ENCODE measurements at places on chromosomes 5 and 9.

- ATAC-seq: no peak
These were observed 483.5 kb upstream of the CD180 start for GRCh38 chr5:67680099-67680498.

DNA sequence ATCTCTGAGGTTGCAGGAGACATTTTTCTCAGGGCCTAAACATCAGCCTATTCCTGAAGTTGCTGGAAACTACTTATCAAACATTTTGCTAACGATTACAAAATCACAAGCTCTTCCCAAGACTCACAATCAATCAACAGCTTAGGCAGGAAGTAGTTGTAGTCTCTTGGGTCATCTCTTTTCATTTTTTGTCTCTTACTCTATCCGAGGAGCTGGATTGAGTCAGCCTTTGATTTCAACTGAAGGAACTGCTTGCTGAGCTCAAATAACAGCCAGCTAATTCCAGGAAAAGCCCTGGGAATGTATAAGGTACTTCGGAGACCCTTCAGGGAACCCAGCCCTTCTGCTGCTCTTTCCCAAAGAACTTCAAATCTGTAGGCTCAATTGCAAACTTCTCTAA, 398.9 kb downstream of the PLK2 start:
- ATAC-seq: no peak

GRCh38 chr5:52786949-52787599, 642 bp upstream of the ITGA1 start:
- ATAC-seq: peak; percentile 31

DNA sequence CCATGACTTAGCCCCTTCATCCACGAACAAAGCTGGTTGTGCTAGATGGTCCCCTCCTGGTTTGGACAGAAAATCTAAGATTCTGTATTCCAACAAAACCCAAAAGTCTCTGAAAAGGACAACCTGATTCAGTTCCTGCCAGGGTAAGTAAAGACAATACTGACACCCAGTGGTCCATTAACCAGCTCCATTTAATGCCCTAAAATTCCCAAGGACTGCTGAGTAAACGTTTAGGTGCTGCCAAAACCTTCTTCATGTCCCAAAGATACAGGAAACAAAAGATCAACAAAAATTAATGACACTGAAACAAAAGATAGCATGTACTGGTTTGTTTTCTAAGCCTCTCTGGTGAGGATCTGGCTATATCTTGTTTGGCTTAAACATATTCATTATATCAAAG, 25.3 kb upstream of the PPP1R2B start:
- ATAC-seq: no peak

DNA sequence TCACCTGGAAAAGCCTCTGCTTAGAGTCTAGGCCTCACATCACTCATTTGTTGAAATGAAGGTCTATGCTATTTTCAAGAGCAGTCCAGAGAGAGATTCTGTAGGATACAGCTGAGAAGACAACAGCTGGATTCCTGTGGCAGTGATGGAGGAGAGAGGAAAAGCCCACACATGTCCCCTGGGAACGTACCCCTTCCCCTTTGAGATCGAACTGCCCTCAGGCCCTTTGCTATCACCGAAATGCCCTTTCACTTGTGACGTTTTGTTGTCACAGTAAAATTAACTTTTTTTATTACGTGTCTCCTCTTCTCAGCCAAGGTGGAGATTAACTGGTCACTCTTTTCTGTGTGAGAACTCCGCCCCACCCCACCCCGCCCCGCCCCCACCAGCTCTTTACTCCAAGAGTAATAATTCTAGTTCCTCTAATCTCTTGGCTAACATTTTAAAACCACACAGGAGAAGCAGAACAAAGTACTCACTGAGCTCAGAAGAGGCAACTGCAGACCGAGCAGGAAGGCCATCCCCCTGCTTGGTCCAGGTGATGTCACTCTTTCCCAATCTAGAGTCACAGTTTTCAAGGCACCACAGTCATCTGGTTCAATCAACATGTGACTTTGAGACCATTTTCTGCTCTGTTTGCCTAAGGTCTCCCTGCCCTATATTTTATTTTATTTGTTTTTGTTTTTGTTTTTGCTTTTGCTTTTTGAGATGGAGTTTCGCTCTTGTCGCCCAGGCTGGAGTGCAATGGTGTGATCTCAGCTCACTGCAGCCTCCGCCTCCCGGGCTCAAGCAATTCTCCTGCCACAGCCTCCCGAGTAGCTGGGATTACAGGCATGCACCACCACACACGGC, 105.6 kb downstream of the SUSD1 start:
- ATAC-seq: no peak

- no peak for ATAC-seq
These were observed 9.6 kb downstream of the LRRC8A start for GRCh38 chr9:128891321-128892220.

DNA sequence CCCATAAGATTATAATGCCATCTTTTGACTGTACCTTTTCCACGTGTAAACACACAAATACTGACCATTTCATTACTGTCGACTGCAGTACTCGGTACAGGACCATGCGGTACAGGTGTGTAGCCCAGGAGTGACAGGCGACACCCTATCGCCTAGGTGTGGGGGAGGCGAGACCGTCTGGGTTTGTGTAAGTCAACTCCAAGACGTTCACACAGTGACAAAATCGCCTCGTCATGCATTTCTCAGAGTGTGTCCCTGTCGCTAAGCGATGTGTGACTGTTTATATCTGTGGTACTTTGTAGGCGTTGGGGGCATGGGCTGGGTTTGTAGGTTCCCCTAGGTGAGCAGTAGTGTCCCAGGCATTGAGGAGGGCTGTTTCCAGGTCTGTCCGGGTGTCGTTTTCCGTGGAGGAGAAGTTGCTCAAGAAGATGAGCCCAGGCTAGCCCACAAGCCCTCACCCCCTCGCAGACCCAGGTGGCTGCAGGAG, 20.3 kb downstream of the NEK6 start:
- ATAC-seq: peak; percentile 80

DNA sequence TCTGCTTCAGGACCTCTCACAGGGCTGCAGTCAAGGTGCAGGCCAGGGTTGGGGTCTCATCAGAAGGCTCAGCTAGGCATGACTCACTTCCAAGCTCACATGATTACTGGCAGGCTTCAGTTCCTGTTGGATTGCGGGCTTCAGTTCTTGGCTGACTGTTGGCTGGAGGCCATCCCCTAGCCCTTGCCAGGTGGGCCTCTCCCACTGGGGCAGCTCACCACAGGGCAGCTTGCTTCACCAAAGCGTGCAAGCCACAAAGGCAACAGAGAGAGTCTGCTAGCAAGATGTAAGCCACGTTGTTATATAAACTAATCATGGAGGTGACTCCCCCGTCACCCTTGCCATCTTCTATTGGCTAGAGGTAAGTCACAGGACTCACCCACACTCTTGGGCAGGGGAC, 14.4 kb downstream of the CPLX2 start:
- ATAC-seq: no peak

GRCh38 chr5:158294701-158295100, 435.8 kb upstream of the CLINT1 start:
- no peak for ATAC-seq

DNA sequence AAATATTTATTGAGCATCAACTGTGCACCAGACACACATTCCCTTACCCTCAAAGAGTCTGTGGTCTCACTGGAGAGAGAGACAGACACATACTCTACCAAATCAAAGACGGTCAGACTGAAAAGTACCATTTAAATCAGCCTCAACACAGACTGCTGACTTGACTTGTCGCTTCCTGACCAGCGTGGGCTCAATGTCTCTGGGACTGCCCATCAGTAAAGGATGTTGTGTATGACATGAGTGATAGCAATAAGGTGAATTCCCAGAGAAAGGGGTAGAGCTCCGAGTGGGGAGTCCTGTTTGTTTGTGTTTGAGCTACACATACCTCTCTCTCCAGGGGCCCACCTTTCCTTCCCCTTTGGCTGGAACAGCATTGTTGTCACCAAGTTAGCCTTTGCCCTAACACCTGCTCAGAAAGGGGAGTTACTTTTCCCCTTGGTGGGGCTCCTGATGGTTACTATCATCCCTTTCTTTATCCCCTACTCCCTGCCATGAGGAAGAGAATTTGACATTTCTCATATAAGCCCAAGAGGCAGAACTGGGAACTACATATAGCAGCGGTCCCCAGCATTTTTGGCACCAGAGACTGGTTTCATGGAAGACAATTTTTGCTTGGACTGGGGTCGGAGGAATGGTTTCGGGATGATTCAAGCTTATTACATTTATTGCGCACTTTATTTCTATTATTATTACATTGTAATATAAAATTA, 33.9 kb downstream of the NR4A3 start:
- ATAC-seq: no peak

- no peak for ATAC-seq
These were observed 16.5 kb upstream of the TMED9 start for GRCh38 chr5:177575488-177575887.

DNA sequence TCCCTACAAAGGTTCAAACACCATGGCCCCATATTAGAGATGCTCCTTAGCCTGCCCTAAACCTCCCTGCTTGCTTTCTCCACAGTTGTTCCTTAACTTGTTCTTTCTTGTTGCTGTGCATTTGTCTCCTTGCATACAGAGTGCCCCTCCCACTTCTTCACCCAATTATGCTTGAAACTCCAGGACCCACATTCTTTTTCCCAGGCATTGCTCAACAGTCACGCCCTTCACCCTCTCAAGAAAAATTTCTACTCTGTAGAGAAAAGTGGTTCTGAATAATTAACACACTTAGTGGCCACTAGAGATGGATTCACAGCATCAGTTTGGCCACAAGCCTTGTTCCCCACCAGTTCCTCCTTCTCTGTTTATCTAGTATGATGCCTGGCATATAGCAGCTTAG, 57.7 kb downstream of the NREP start:
- ATAC-seq: no peak

DNA sequence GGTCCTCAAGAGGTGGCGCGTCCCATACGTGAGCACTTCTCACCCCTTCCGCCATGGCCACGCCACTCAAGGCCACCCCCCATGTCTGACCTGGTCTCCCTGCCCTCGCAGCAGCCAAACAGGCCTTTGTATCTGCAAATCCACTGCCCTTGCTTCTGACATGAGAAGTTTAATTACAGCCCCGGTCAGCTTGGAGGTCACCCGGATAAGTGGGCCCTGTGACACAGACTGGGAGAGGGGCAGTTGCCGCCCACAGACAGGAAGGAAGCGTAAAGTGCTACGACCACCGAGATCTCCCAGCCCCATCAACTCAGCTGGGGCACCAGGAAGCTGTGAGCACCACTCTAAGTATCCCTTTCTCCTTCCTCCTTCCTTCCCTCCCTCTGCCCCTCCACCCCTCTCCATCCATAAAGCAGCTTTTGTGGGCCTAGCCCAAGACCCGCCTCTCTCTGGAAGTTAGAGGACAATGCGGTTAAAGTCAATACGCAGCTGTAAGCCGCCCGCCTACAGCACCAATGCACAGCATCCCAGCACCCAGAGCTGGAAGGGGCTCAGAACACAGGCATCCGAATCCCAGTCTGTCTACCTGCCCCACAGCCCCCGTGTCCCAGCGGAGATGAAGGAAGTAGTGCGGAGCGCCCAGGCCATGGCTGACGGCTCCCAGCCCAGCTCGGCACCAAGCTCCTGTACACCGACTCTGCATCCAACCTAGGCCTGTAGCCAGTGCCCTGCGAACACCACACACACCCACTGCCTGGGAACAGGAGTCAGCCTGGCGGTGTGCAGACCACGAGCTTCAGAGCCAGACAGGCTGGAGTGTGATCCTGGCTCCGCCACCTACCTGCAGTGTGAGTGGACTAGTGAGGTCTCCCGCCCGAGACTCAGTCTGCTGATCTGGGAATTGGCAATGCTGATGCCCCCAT, 44.8 kb upstream of the RNF130 start:
- no peak for ATAC-seq

GRCh38 chr5:54807421-54807820, 178.0 kb downstream of the ESM1 start:
- no peak for ATAC-seq

DNA sequence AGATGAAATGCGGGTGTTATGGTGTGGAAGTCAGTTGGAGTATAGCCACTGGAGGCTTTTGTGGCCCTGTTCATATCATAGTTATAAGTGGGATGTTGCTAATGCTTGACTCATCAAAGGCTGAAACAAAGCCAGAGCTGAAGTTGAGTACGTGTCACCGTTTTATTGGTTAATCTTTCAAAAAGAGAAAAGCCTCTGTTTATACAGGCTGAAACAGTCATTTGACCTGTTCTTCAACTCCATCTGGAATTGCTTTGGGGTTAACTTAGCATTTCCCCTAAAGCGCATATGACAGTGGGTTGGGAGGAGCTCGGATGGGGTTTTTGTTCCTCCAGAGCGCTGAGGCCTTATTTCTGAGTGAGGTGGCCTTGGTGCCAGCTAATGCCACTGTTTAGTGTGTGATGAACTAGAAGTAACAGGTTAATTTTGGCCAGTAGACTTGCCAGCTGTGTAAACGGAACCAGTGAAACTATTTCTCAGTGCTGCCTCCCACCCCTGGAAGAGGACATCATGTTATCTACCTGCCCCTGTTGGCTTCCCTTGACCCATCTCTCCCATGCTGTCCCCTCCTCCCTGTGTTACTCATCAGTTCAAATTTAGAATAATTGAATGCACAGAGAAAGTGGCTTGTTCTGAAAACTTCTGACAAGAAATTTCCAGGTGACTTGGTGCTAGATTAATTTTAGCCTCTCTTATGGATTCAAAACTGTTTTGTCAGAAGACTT, 34.2 kb downstream of the MTAP start:
- ATAC-seq: peak; percentile 69

DNA sequence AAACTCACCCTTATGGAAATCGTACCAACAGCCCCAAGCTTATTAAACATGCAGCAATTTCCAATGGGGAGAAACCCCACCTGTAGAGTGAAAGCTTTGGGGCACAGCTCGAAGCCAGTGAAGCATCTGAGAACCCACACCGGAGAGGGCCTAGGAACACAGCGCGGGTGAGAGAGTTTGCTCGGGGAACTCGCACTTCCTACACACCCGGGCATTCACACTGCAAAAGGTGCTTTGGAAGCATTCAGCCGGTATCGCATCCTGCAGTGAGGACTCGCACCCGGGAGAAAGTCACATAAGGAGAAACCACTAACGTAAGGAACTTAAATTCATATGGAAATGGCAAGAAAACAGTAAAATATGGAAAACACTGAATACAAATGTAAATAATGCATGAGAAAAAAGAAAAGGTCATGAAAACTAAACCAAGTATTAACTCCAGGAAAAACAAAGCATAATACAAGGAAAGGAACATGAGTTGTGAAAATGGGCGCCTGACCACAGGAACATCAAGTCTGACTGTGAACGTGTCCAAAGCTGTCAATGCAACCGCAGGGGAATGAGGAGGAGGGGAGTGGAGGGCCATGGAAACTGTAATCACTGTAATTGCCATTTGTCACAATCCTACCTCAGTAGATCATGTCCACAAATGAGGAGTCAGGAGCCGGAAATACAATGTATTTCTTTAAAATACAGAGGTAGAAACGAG, 28.7 kb downstream of the CAMSAP1 start:
- ATAC-seq: no peak

- peak; percentile 27 for ATAC-seq
These were observed 15.5 kb downstream of the TRIM7 start for GRCh38 chr5:181189363-181189961.

- no peak for ATAC-seq
These were observed 1.5 kb downstream of the DNAJC21 start for GRCh38 chr5:34930870-34931269.
